ENCODE measurements at places on chromosomes 4 and X.

DNA sequence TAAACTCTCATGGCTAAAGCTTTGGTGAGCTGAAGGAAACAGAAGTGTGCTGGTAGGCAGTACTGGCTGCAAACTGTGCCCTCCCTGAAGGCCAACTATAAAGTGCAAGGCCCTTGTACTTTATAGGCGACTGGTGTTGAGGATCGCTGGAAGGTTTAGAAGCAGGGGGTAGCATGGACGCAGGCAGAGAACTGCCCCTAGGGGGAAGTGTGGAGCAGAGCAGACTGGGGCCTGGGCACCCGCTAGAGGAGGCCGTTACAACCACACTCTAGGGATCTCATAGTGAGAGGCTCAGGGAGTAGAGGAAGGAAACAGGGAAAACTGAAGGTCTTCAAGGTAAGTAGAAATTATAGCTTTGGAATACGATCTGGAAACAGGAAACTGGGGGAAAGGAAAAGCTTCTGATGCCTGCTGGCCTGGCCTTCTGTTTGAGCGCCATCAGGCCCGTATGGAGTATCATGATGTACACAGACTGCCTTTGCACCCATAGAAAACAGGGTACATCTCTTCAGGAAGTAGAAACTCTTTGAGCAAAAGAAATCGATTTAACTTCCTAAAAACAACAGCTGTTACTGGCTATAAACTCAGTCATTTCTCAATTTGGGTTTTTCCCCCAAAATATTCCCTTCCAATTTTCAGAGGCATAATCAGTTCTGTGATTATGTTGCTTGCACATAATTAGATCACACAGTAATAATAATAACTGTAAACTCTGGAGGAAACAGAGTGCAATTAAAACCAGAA lies 23.9 kb upstream of the TMSB4X start:
- DNase-seq, result no peak

GRCh38 chr4:182881914-182882313 lies 35.3 kb downstream of the DCTD start:
- DNase-seq, result no peak

GRCh38 chr4:40840985-40841571 lies 91.3 kb downstream of the NSUN7 start:
- DNase-seq, result no peak

DNA sequence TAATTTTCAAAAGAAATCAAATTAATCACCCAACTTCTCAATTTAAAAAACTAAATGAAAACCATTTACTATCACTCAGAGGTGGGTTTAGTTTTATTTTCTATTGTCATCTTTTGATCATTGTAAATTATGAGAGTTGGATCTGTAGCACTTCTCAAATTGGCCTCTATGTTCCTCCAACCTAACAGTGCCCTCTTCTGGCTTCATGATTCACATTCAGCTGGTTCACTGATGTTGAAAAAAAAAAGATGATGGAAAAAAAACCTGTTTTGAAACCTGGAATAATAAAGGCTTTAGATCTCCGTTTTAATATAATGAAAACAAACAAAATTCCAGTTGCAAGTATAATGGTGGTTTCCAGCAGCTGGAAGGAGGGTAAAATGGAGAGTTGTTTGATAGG lies 2.4 kb upstream of the NBDY start:
- no peak for DNase-seq

DNA sequence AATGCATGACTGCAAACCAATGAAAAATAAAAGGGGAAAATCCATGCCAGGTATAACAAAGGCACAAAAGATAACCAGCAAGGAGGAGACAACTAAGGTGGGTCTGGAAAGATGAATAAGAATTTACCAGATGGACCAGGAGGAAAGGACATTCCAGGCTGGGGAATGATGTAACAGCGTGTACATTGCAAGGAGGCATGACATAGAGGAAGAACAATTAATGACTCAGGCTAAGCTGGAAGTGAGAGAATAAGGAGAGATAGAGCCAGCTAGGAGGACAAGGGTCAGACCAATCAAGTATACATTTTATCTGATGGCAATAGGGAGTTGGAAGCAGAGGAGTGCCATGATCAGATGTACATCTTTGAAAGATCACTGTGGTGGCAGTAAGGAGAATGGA lies 57.0 kb downstream of the MTMR8 start:
- DNase-seq, result no peak

GRCh38 chrX:138481649-138482048 lies 229.9 kb downstream of the FGF13 start:
- no peak for DNase-seq

DNA sequence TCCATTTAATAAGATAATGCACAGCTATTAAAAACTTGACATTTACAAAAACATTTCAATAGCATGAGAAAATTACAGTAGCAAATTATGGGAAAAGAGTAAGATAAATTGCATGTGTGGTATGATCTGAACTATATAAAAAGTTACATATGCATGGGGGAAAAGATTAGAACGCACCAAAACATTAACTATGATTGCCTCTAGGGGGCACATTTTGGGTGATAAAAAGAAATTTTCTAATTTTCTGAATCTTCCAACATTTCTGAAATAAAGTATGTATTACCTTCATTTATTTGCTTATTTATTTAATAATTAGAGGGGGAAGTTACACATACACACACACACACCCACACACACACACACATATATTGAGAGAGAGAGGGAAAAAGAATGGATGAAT lies 19.6 kb upstream of the KDM5C start:
- DNase-seq, result no peak

- DNase-seq, result no peak
Observed at GRCh38 chr4:16443504-16444088, 217.3 kb upstream of the TAPT1 start.

- DNase-seq, result no peak
Observed at GRCh38 chrX:71935476-71935875, 24.8 kb downstream of the NHSL2 start.

- DNase-seq, result no peak
Observed at GRCh38 chr4:166657261-166657660, 577.0 kb downstream of the SPOCK3 start.

DNA sequence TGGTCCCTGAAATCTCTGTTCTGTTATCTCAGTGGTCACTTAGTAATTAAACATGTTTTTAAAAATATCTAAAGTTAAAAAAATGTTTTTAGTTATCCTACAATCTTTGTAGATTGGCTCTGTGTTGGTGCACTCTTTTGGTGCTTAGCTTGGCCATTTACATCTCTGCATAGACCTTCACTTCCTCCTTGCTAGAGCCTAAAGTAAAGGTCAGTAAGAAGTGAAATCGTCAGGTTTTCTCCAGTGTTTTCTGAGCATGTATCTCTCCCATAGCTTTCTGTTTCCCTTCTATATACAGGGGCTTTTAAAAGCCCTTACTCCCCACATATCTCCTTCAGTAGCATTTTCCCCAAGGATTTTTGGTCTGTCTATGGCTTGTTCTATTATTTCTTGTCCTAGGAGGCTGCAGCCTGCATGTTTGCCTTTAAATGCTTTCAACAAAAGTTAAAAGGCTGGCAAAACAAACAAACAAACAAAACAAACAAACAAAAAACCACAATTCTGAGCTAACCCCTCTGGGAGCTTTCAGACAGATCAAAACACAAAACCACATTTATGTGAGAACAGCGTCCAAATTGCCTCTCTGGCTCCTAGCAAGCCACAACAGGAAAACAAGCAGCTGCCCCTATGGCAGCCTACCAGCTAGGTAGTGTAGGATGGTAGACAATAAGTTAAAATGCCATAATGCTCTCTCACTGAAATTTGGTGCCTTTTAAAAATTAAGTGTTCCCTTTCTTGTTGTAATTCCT lies 27.3 kb upstream of the GPRASP2 start:
- DNase-seq, result no peak

DNA sequence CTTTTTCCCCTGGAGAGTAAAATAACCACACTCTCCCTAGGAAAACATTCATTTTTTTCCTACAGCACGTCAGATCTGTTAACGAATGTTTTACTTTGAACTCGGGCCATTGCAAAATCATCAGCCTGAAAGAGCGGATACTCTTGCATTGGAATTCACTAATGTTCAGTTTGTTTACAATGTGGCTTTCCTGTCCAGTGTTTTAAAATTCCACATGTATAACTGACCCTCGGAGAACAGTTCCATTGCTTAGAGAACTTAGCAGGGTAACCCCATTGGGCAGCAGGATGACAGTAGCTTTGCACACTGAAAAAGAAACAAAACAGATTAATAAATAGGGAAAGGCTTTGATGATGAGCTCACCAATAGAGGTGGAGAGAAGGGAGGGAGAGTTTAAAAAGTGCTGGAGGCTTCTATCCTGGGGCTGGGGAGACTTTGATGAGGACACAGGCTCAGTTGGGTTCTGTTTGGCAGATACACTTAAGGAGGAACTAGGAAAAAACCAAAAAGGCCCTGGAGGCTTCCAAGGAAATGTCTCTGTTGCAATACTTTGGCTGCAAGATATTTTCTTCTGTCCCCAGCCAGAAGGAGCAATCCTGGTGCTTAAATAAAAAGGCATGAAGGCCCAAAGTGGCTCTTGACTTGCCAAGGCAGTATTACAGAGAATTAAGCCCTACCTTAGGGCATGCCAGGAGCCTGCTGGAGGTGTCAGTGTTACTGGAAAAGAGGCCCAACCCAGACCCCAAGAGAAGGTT lies 143.1 kb downstream of the ARSF start:
- DNase-seq, result no peak

DNA sequence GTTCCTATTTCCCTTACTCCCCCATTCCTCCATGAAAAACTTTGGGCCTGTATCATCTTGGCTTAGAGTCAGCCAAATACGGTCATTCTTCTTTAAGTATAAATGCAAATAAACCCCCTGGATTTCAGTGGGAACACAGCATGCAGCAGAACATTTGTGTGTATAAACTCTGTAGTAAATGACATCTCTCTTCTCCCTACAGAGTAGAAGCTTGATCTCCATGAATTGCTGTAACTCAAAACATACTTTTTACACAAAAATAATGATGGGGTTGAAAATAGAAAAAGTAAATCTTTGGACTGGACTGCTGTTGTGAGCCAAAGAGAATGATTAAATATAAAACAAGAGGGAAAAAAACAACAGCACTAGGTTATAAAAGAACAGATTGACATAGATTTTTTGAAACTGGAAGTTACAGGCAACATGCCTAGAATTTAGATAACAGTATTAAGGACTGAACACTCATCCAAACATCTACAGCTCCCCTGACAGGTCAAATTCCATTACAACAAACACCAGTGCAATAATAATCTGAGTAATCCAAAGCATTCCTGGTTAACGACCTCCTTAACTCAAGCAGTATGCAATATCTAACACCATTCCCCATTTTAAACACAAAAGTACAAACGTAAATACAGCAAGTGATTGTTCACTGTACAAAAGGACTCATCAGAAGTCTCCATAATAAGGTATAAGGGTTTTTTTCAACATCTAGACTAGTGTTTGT lies 30.7 kb downstream of the TSPAN5 start:
- no peak for DNase-seq

GRCh38 chr4:38856524-38857337 lies at the start of gene TLR6:
Gene TLR6 (minus strand): TSS chr4:38856817. CDS start chr4:38829473, 27,344 bp downstream.
- DNase-seq, result no peak

- DNase-seq, result no peak
Observed at GRCh38 chrX:17922303-17922702, 61.2 kb upstream of the RAI2 start.

DNA sequence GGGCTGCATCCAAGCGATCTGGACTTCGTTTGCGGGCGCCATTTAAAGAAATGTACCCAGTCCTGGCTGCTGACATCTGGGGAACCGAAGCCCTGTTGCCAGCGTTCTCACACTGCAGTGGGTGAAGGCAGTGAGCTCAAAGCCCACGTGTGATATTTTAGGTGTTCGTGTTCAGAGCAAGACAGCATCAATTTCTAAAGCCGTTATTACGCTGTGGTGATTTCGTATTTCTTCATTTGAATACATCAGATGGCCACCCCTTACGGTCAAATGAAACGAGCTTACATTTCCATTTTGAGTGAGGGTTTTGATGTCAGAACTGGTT lies 376 bp upstream of the C4orf36 start:
- DNase-seq, result no peak

DNA sequence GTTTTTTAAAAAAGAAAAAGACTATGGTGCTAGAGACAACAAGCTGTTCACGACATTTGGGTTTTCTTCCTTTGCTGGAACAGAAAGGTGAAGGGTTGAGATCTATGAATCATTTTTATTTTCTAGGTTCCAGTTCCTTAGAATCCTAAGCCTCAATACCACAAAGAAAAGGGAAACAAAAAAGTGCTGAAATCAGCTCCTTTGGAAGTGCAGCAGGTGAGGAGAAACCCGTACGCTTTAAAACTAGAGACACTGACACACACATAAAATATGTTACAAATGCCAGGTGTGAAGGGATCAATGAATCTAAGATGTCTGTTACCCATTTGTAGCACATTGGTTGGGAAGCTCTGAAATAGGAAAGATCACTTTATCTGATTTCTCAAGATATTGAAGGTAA lies 125.2 kb downstream of the AREG start:
- DNase-seq, result no peak

GRCh38 chr4:72319601-72320021 lies 249.4 kb downstream of the ADAMTS3 start:
- no peak for DNase-seq

- no peak for DNase-seq
Observed at GRCh38 chr4:106869551-106869950, 166.6 kb downstream of the DKK2 start.

DNA sequence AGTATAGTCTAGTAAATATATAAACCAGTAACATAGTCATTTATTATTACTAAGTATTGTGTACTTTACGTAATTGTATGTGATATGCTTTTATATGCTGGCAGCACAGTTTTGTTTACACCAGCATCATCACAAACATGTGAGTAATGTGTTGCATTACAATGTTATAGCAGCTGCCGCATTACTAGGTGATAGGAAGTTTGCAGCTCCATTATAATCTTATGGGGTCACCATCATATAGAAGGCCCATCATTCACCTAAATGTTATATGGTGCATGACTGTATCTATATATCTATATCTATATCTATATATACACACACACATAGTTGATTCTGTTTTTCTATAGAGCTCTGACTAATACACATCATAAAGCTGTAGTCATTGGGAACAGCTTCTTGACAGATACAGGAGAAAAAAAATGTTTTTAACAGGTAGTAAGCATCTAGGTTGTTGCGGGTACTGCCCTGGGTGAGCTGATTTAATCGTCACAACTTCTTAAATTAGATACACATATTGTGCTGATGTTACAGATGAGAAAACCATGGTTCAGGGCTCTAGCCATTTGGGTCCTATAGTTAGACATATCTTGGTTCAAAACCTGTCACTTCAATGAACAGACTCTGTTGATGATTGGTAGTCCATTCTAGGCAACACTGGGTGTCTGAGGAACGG lies 77.9 kb downstream of the CLNK start:
- DNase-seq, result no peak

- DNase-seq, result no peak
Observed at GRCh38 chr4:35966566-35966965, 277.7 kb downstream of the ARAP2 start.

- no peak for DNase-seq
Observed at GRCh38 chr4:156837625-156838345, 133.8 kb downstream of the PDGFC start.

DNA sequence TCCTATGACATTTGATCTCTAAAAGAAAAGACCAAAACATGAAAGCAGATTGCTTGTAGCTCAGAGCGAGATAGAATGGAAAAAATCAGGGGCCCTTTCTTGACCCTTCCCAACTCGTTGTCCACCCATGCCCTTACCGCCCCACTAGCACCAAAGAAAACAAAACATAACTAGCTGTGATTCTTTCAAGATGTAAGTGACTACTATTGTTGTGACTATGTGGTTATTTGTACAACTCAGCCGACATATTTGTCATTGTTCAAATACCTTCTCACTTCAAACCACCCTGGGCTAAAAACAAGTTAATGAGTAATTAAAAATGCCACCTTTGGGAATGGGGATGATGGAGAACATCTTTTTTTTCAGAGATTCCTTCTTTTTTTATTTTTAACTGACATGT lies 171.2 kb upstream of the GPC4 start:
- no peak for DNase-seq
